SK-MEL-5 (cell line): ENCODE measurements at places on chromosomes 3 and 15. TPM values are rescaled to one million over a fixed set of nuclear protein-coding genes. Genes with fewer than 3 reads are reported as not detected.

Gene P2RY14
- total RNA-seq, result not detected in 2 replicates

Gene GPR171
- total RNA-seq, result not detected in 2 replicates

Gene NEK10
- 0.32 TPM in 2 replicates for total RNA-seq

Gene RASL12
- not detected in 2 replicates for total RNA-seq

Gene CORO2B
- 0.13 TPM in 1 of 2 replicates, not detected in the other for total RNA-seq

Gene CIDEC
- 0.24 and 0.71 TPM in 2 replicates for total RNA-seq

DNA sequence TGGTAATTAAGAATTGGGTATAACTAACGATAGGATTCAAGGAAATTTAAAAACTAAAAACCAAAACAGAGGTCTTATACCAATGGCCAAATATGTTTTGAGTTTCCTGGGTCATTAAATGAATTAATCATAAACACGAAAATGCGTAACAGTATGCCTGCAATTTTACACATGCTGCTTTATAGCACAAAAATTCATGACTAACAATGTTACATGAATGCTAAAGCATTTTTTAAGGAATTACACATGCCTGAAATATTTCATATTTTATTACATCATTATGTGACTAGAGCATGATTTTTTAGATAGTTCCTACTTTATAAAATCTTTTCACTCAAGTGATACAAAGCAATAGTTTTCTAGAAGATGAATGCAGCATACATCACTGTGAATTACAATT, 74.7 kb downstream of the ZNF148 start:
- DNase-seq, result no peak

DNA sequence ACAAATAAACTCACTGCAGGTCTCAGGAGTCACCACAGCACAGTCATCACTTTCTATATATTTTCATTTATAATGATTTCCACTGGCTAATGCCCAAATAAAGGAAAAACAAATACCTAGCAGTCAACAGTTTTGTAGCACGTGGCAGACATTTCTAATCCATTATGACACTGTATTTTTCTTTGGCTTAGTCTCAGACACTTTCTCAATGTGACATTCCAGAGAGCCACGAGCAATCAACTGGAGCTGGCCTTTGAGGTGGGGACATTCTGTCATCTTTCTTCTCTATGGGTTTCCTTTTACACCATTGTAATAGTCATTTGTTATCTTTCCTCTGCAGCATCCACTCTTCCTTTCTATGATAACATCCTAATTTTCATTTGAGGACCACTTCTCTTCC, 119.7 kb downstream of the WNT5A start:
- no peak for DNase-seq

- DNase-seq, result no peak
These were observed 46.8 kb upstream of the MYRIP start for GRCh38 chr3:39762537-39763070.

GRCh38 chr3:186544281-186544680, at the start of gene CRYGS:
Gene CRYGS, minus strand, starts transcription at chr3:186544380. Its CDS starts 54 bp downstream, at chr3:186544326.
- DNase-seq, result no peak

- peak; percentile 90 for DNase-seq
These were observed 2.6 kb upstream of the CEMIP start for GRCh38 chr15:80776420-80777045.

GRCh38 chr3:36843065-36844051, 79.0 kb upstream of the DCLK3 start:
- DNase-seq, result peak; percentile 69

DNA sequence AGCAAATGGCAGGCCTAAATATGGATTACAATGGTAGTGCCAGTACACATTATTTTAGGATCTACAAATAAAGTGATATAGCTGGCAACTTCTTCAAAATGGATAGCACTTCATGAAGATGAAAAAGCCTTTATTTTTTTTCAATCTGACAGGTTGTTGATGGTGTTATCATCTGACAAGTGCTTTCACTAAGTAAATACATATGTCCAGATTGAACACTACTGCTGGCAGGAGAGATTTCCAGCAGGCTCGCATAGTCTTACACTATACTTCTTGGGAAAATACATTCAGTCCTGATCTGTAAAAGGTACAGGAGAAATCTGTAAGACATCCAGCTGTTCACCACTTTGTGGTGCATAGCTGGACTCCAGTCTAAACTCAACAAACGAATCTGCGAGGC, 50.9 kb upstream of the ALCAM start:
- no peak for DNase-seq
